Stimulated activated CD8-positive, alpha-beta memory T cell treated with anti-CD3 and anti-CD28 coated beads, Interleukin-7, amount 100 ng/mL, for 1 hour (primary cell): ENCODE measurements at places on chromosomes 1 and 21.

DNA sequence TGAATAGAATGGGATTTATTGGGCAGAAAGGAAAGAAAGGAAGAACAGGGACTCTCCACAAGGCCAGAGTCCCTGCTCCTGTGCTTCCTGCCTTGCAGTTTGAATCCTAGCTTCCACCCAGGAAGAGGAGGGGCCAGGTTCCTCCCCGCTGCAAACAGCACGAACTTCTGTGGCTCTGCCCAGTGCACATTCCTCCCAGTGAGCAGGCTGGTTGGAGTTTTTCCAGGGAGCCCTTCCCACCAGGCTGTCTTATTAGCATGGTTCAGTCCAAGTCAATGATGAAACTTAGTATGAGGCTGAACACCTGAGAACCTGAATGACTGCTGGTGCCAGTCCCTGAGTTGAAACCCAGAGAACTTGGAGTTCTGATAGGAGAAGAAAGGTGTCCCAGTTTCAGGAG lies 247.2 kb downstream of the DUSP10 start:
- no peak for DNase-seq

- DNase-seq: no peak
These were observed 53.9 kb downstream of the OPTC start for GRCh38 chr1:203547771-203548421.

- DNase-seq: no peak
These were observed 235.4 kb downstream of the PBX1 start for GRCh38 chr1:164794356-164794755.

GRCh38 chr1:22339237-22339636 lies 112.4 kb upstream of the ZBTB40 start:
- no peak for DNase-seq

- DNase-seq: no peak
These were observed 112.6 kb downstream of the ADAMTS1 start for GRCh38 chr21:26732432-26733221.

DNA sequence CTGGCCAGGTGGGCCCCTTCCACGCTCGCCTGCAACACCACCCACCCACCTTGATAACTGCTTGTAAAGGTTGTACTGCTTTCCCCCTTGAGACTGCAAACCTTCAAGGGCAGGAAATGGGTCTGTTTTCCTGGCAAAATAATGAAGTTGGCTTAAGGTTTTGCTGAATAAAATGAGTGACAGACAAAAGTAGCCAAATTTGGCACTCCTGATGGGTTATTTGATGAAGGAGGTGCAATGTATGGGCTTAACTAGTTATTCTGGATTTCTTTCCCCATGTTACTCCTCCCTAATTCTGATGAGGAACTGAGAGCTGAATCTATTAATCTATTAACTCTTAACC lies 14.6 kb upstream of the HLCS start:
- DNase-seq: no peak

- DNase-seq: no peak
These were observed 78.1 kb upstream of the RAB4A start for GRCh38 chr1:229192853-229193252.

DNA sequence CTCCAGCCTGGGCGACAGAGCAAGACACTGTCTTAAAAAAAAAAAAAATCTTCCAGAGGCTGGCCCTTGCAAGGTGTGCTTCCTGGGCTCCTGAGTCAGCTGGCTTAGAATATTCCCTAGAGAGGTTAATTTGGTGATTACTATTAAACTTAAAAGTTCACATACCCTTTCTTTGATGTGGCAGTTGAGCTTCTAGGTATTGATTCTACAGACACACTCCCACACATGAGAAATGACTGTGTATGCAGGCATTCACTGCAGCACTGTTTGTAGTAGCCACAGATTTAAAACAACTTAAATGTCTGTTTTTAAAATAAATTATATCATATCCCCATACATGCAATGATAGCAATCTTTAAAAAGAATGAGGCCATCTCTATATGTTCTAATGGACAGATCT lies 93.4 kb downstream of the GDAP2 start:
- DNase-seq: no peak

DNA sequence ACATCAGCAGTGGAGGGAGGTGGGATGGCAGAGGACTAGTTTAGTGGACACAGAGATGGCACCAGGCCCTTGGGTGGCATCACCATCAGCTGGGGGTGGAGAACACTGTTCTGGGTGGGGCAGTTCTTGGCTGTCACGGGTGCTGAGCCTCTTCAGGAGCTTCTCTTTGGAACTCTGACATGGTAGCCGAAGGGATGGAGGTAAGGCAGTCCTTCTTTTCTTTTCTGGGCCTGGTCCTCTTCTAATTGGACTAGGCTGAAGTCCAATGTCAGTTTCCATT lies 8.3 kb upstream of the MEF2D start:
- no peak for DNase-seq

- no peak for DNase-seq
These were observed 32.3 kb downstream of the POU2F1 start for GRCh38 chr1:167252986-167253385.
